ENCODE measurements at places on chromosomes 11 and 22.

DNA sequence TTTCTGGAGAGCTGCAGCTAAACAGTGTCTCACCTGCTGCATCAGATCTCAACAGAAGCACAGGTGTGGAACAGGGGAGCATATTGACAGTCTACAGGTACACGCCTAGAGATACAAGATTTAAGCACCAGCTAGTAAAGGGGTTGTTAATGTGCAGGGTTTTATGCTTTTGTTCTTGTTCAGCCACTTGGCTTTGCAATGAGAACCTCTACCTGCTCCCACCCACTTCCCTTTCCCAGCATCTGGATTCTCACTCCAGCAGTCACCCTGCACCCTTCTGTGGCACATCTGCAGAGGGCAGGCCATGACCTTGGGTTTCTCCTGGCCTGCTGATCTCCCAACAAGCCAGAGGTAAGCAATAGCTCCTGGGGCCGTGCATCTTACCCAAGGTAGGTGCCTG lies 446.6 kb downstream of the BUD13 start:
- DNase-seq = no peak

DNA sequence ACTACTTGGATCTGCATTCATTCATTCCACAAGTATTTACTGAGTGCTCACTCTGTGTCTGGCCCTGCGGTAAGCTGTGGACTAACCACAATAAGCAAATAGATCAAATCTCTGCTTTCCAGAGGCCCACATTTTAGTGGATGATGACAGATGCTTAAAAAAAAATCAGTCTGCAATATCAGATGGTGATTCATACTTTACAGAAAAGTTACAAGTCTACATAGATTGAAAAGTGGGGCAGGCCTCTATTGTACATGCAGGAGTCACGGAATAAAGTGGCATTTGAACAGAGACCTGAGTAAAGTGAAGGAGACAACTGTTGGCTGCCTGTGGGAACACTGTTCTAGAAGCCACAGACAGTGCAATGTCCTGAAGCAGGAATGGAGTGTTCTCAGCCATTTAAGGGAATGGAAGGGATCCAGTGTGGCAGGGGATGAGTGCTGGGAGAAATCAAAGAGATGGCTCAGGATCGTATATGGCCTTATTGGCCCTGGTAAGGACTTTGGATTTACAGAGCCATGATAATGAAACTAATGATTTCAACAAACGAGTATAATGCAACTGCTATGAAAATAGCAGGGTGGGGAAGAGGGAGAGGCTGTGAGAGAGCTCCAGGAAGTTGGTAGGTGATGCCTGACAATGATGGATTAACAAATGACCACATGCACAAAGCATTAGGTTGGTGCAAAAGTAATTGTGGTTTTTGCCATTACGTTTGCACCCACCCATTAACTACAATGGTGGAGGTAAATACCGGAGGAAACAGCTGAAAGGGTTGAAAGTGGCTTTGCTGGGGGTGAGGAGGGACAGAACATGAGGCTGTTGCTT lies 31.1 kb downstream of the TMEM45B start:
- DNase-seq = no peak

GRCh38 chr11:130529366-130529765 lies 80.9 kb downstream of the ADAMTS15 start:
- DNase-seq = no peak

- DNase-seq = no peak
Measured at GRCh38 chr11:106466521-106467080, 389.1 kb downstream of the AASDHPPT start.

DNA sequence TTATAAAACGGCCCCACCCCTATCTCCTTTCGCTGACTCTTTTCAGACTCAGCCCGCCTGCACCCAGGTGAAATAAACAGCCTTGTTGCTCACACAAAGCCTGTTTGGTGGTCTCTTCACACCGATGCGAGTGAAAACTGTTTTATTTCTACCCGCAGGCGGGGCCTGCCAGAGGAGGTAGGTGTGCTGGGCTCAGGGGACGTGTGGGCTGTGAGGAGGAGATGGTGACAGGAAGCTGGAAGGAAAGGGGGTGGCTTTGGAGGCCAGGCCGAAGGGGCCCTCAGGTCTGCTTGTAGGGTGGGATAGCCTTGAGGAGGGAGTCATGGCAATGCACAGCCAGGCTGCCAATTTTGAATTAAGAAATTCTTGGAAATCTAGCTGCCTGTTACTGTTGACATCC lies 21.3 kb upstream of the KRTAP5-7 start:
- DNase-seq = no peak

GRCh38 chr22:50516068-50516467 lies 8.0 kb downstream of the NCAPH2 start:
- no peak for DNase-seq

DNA sequence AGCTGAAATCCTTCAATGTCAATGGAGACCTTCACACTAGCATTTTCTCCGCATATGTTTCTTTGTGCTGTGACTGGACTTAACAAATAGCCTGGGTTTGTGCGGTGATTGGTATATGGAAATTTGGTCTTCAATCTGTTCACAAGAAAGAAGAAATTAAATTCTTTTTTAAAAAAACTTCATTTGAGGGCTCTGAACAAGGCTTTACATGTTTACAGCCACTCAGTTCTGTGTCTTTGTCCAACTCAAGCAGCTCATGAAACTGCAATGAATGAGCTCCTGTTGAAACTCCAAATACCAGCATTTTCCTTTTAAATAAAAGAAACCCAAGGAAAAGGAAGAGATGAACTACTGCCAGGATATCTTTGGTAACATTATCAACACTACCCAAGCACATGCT lies 57.3 kb downstream of the PIK3C2A start:
- DNase-seq = no peak

- DNase-seq = no peak
Measured at GRCh38 chr11:108218455-108218854, 4.0 kb downstream of the NPAT start.

GRCh38 chr11:111911563-111912401 lies at the start of gene CRYAB:
Gene CRYAB (minus strand): TSS chr11:111911770. CDS start chr11:111911724, 46 bp downstream.
- DNase-seq = peak; percentile 91

GRCh38 chr22:23385678-23386631 lies 194.1 kb downstream of the IGLL1 start:
- DNase-seq = peak; percentile 84

DNA sequence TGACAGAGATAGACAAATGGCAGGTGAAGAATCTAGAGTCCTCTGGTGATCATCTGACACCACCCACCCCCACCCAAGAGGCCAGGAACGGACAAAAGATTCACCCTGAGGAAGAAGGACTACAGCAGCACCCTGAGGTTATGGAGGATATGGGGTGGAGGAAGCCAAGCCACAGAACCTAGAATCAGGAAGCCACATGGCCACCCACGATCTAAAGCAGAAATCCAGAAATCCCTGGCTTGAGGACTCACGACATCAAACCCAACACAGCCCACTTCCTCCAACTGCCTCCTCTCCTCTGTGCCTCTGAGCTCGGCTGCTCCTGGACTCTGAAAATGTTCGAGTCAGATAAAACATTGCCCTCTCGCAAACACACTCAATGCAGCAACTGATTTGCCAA lies 364.3 kb downstream of the SHANK2 start:
- no peak for DNase-seq

DNA sequence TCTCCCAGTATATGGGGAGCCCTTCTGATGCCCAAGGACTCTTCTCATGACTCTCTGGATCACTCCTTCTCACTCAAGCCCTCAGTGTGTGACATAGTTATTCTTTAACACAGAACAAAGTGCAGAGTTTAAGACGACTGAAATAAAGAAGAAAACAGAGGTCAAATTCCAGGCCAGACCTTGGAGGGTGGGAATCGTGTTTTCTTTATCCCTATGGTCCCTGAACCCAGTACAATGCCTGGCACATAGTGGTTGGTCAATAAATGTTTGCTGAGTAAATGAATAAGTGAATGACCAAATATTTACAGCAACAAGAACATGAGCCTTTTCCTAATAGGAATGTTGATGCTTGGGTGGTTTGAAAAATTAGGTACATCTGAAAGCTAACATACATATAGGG lies 28.8 kb downstream of the VSTM5 start:
- DNase-seq = no peak

DNA sequence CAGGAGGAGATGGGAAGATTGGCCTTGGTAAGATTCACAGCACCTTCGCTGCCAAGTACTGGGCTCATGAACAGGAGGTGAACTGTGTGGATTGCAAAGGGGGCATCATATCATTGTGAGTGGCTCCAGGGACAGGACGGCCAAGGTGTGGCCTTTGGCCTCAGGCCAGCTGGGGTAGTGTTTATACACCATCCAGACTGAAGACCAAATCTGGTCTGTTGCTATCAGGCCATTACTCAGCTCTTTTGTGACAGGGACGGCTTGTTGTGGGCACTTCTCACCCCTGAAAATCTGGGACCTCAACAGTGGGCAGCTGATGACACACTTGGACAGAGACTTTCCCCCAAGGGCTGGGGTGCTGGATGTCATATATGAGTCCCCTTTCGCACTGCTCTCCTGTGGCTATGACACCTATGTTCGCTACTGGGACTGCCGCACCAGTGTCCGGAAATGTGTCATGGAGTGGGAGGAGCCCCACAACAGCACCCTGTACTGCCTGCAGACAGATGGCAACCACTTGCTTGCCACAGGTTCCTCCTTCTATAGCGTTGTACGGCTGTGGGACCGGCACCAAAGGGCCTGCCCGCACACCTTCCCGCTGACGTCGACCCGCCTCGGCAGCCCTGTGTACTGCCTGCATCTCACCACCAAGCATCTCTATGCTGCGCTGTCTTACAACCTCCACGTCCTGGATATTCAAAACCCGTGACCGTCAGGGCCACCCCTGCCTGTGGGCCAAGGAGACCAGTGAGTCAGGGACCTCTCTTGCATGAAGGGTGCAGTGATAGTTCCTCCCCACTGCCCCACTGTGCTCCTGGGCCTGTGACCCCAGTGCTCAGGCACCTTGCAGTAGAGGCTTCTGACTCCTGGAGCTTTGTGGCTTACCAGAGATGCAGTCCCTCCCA lies 83.6 kb downstream of the BCR start:
- no peak for DNase-seq

GRCh38 chr22:40953471-40953870 lies 2.3 kb downstream of the RBX1 start:
- no peak for DNase-seq

DNA sequence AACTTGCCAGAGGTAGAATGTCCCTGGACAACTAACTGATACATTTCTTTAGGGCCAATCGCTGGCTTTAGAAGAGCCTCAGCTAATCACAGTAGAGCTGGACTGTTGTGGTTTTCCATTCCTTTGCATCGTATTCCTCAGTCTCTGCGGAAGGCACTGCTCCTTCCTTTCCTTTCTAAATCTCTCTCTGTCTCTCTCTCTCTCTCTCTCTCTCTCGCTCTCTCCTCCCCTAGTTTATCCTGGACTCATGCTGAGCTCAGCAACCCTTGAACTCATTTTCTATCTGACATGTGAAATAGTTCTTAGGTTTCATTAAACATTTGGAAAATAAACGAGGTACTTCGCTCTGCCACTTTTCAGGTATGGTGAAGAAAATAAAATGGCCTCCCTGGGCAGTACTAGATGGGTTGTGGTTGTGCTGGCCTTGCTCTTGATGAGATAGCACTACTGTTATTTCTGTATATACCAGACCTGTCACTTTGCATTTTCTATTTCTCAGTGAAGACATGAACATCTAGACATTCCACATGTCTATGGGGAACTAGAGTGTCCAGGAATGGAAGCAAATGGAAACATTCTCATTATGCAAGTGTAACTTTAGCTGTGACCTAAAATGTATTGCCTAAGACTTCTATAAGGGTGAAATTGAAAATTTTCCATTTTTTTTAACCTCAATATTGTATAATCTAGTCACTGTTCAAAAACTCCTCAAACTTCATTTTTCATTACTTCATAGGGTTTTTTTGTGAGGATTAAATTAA lies 12.0 kb upstream of the SESN3 start:
- DNase-seq = no peak

- DNase-seq = no peak
Measured at GRCh38 chr11:48094643-48095339, 114.4 kb downstream of the PTPRJ start.

DNA sequence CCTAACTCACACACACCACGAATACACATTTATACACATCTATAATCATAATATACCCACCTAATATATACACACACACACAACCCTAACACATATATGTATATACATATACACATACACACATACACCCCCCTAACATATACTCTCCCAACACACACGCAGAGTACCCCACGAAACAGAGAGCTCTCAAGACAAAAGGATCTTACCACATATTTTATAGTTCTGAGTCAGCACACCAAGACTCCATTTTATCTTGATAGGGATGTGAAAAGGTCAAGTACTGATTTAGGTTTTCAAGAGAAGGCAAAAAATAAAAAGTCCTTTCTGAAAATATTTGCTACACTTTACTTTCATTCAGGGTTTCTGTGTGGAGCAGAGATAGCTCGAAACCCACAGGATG lies 1207.2 kb downstream of the LRRC4C start:
- DNase-seq = no peak

DNA sequence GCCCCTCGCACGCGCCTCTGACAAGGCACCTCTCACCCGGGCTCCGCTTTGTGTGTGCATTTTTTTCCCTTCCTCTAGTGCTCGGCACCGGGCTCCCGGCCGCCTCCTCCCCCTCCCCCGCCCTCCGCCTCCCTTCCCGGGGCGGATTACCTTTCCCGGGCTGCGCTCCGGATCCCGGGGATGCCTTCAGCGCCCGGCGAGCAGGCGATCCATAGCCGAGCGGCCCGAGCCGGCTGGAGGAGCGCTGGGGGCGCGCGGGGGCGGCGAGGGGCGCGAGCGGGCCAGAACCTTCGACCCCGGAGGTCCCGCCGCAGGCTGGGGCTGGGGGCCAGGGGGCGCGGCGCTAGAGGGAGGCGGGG lies 282 bp downstream of the MPPED2 start:
- DNase-seq = no peak

DNA sequence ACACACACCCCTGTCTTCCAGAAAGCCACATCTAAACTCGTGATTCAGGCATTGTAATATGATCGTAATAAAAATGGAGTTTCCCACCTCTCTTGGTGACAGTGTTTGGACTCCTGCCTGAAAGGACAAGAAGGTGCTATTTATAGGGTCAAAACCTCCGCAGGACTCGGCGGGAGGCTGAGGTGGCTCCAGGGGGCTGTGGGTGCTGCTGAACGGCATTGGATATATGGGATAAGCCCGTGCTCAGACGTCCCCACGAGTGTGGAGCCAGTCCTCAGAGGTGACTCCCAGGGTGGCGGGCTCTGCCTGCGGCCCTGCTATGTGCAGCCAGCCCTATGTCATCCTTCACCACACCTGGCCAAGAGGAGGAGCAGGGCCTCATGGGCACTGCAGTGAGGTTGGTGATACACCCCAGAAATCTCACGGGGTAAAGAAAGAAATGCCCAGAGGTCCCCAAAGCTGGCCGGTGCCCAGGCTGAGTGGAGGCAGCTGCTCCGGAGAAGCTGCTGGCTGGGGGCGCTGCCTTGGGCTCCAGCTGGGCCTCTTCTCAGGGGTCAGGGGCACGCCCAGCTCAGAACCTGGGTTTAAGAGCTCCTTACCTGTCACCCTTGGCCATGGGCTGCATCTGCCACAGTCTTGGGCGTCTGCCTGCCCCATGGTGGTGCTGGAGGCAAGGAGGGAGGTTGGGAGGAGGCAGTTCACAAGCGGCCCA lies 5.1 kb upstream of the OSBPL5 start:
- DNase-seq = no peak

- no peak for DNase-seq
Measured at GRCh38 chr11:28659716-28660348, 551.6 kb downstream of the METTL15 start.

- DNase-seq = no peak
Measured at GRCh38 chr11:92053216-92053615, 171.4 kb upstream of the FAT3 start.
